SW480 (cell line): ENCODE measurements at places on chromosomes 4 and X.

- DNase-seq: no peak
Observed at GRCh38 chrX:32289356-32289755, 922.0 kb downstream of the DMD start.

- no peak for DNase-seq
Observed at GRCh38 chr4:109953556-109953955, 40.9 kb downstream of the EGF start.

- no peak for DNase-seq
Observed at GRCh38 chr4:128663325-128663724, 146.2 kb upstream of the JADE1 start.

DNA sequence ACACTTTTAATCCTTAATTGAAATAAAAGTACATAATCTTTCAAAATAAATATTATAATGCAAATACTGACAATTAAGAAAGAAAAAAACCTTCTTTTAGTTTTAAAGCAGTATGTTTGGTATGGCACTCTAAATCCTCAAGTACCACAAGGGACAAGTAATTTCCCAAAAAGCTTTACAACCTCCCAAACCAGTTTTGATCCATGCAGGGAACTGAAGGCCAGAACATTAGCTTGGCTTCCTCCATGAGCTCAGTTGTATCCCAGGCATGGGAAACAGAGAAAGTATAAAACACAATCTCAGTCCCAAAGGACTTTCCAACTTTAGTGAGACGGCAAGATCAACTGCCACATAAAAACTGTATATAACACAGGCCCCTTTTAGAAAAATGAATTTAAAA lies 82.2 kb downstream of the ZNF330 start:
- DNase-seq: no peak

- DNase-seq: no peak
Observed at GRCh38 chr4:133355633-133356032, 206.5 kb downstream of the PCDH10 start.
